Activated CD4-positive, alpha-beta T cell treated with anti-CD3 and anti-CD28 coated beads, Interleukin-2, amount 50 U/mL, for 1 hour (primary cell): ENCODE measurements at places on chromosomes 3 and 15.

- DNase-seq = no peak
Measured at GRCh38 chr15:41792000-41792637, 17.8 kb downstream of the MAPKBP1 start.

DNA sequence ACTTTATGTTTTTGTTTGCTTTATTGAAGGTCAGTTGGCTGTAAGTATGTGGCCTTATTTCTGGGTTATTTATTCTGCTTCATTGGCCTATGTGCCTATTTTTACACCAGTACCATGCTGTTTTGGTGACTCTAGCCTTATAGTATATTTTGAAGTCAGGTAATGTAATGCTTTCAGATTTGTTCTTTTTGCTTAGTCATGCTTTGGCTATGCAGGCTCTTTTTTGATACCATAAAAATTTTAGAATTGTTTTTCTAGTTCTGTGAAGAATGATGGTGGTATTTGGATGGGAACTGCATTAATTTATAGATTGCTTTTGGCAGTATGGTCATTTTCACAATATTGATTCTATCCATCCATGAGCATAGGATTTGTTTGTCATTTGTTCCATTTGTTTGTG lies 63.5 kb upstream of the TTC14 start:
- DNase-seq = no peak

- no peak for DNase-seq
Measured at GRCh38 chr3:45841420-45841756, 531 bp downstream of the LZTFL1 start.

DNA sequence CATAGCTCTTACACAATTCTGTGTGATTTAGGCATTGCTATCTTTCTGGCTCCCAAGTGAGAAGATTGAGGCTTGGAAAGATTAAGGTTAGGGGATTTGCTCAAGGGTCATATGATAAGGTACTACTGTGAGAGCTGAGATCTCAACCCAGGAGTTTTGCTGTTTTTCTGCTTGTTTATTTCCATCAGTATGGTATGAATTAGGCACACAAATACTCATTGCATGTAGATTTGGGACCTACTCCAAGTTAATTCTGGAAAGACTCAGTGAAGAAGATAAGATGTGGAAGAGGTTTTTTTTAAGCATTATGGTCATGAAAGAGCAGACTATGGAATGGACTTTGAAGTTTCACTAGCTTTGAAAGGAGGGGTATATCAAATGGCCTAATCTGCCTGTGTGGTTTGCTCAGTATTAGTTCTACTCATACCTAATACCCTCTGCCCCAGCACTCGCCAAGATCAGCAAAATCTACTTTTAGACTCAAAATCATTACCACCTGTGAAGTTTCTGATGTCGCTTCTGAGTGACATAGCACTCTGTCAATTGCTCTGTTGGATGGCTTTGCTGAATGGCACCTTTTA lies 12.5 kb downstream of the MBNL1 start:
- no peak for DNase-seq

GRCh38 chr3:58514405-58514804 lies 22.5 kb downstream of the KCTD6 start:
- no peak for DNase-seq

DNA sequence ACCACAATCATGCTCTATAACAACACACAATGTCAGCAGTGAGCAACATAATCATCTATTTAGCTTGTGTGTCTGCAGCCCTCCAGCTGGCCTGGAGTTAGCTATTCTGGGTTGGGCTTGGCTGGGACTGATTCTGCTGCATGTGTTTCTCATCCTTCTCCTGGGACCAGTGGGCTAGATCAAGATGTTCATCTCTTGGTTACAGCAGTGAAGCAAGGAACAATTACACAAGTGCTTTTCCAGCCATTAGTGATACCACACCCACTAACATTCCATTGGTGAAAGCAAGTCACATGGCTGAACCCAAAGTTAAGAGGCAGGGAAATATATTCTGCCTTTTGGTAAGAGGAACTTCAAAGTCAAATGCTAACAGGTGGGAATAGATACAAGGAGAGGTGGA lies 14.6 kb downstream of the NUDT16 start:
- DNase-seq = no peak

DNA sequence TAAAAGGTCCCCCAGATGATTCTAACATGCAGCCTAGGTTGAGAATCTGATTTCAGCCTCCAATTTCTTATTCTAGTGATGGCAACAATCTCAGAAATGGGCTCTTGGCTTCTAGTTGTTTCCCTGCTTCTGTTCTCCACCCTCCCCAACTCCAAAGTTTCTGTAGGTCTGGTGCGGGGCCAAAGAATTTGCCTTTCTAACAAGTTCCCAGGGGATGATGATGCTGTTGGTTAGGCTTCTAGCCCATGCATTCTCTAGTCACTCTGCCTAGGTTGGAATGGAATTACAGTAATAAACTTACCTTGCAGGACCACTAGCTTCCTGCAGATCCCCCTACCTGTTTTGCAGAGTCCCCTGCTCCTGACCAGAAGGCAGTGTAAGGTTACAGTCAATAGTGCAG lies 103.2 kb upstream of the PPP2R3A start:
- DNase-seq = no peak

DNA sequence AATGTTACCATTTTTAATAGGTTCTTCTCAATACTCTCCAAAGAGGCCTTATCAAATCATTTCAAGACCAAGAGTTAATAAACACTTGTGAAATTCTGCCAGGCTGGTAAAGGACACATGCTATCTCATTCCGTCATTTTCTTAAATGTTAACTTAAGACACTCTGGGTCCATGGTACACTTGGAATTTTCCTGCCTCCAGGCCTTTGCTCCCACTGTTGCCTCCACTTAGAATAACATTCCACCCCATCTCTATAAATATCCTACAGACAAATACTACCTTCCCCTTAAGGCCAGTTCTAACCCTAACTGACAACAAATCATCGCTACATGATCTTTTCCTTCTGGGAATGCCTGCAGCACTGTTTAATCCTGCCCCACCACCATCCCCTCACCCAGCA lies 24.1 kb downstream of the MAGI1 start:
- no peak for DNase-seq

DNA sequence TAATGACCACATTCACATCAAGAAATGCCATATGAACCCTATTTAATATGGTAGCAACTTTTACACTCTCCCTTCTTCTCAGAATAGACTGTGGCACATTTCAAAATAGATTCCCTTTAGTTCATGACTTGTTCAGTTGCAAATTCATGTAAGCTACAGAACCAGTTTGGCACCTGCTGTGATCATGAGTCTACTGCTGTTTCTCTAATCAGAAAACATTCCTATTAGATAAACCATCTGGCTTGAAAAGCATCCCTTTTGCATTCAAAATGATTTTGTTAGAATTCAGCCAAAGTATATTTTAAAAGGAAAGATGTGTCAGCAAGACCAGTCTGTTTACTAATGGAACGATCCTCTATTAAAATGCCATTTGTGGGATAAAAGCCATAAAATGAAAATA lies 304.4 kb downstream of the BCHE start:
- no peak for DNase-seq

DNA sequence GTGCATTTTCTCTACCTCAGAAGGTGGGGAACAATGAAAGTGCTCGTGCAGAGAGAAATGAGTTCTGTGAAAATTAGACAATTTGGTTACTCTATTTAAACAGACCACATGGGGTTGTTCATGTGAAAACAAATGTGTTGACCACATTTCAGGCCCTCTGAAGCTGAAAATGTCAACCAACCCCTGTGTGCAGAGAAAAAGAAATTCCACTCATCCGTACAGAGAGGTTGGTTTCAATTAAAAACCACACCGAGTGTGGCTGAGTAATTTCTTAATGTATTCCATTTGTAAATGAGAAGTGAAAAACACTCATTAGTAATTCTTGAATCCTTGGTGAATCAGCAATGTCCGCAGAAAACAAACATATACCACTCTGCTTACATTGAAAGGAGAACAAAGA lies 46.9 kb upstream of the SLC7A14 start:
- DNase-seq = no peak

GRCh38 chr3:148269816-148270215 lies 427.9 kb upstream of the AGTR1 start:
- no peak for DNase-seq

- DNase-seq = no peak
Measured at GRCh38 chr3:38020342-38020726, 9.1 kb downstream of the PLCD1 start.

DNA sequence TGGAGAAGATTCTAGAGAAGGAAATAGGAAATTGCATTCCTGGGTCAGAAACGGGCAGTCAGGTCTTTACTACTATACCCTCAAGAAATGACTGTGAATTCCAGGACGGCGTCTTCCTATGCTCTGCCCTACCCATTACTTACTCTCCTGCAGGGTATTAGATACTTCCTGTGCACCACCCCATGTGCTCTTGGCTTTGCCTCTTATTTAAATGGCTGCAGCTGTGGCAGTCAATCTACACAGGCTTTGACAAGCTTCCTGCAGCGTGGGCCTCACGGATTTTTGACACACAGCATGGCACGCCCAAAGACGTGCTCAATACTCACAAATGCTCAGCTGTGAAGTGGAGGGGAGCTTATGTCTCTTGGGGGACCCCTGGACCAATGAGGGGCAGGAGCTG lies 206.1 kb downstream of the SV2B start:
- DNase-seq = no peak

DNA sequence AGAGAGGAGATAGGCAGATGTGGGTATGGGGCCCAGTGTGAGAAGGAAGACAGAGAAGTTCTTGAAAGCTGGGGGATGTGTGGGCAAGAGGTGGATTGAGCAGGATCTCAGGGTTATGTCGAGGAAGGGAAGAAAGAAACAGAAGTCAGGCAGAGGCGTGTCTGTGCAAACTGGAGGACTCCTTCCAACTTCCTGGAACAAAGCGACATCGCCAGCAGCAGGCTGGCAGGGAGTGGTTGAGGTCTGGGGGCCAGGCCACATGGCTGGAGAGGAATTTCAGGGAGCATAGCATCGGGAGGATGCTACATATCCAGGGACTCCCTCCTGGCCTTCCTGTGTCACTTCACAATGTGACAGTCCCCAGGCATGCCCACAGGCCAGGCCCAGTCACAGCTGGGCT lies 42.9 kb upstream of the MYZAP start:
- DNase-seq = no peak

DNA sequence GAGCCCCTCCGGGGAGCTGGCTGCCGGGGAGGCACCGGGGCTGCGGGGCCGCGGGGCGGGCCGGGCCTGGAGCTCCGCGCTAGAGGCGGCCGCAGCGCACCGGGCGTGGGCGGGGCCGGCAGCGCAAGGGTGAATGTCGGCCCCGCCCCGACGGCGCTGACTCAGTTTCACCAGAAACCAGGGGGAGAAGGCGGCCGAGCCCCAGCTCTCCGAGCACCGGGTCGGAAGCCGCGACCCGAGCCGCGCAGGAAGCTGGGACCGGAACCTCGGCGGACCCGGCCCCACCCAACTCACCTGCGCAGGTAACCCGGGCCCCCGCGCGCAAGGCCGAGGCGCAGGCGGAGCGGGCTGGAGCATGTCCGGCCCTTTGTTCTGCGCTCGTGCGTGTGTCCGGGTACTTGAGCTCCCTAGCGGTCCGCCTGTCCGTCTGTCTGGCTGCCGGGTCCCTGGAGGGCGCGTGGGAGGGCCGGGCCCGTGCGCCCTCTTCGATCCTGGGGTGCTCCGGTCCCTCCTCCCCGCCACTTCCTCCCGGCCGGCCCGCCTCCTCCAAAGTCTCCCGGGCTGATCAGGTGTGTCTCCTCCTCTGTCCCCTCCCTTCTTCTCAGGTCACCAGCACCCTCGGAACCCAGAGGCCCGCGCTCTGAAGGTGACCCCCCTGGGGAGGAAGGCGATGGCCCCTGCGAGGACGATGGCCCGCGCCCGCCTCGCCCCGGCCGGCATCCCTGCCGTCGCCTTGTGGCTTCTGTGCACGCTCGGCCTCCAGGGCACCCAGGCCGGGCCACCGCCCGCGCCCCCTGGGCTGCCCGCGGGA lies at the start of gene SPINT1:
TSS of gene SPINT1 (plus strand) at position 164 of the 811 bp plus-strand sequence. CDS start at position 671, 507 bp downstream.
- DNase-seq = peak; percentile 33

DNA sequence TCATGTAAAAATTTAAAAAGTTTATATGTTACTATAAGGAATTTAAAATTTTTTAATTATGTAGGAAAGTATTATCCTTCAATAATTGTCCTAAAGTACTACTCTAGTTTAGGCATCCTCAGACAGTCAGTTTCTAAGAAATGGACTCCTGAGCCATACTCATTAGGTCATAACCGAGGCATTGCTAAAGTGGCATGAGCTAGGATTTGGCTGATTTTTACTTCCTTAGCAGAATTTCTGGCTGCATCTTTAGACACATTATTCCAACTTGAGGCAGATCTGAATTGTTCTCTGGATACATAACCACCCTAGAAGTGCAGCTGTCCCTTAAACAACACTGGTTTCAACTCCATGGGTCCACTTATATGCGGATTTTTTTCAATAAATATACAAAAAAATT lies 38.3 kb downstream of the IFT57 start:
- no peak for DNase-seq

GRCh38 chr3:50673931-50674330 lies 796 bp upstream of the DOCK3 start:
- no peak for DNase-seq

DNA sequence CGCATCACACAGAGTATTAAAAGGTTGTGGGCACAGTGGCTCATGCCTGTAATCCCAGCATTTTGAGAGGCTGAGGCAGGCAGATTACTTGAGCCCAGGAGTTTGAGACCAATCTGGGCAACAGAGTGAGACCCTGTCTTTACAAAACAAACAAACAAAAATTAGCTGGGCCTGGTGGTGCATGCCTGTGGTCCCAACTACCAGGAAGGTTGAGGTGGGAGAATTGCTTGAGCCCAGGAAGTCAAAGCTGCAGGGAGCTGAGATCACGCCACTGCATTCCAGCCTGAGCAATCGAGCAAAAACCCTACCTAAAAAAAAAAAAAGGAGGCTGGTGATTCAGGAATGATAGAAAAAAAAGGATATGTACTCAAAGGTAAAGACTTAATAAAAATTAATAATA lies 28.2 kb upstream of the ST6GAL1 start:
- DNase-seq = no peak

GRCh38 chr15:80562846-80563245 lies 132.3 kb upstream of the ABHD17C start:
- no peak for DNase-seq

GRCh38 chr3:58341376-58341775 lies 8.7 kb downstream of the PXK start:
- DNase-seq = no peak

- DNase-seq = no peak
Measured at GRCh38 chr3:189507856-189508255, 123.3 kb upstream of the TP63 start.

- no peak for DNase-seq
Measured at GRCh38 chr3:161014843-161015749, 90.1 kb downstream of the B3GALNT1 start.

DNA sequence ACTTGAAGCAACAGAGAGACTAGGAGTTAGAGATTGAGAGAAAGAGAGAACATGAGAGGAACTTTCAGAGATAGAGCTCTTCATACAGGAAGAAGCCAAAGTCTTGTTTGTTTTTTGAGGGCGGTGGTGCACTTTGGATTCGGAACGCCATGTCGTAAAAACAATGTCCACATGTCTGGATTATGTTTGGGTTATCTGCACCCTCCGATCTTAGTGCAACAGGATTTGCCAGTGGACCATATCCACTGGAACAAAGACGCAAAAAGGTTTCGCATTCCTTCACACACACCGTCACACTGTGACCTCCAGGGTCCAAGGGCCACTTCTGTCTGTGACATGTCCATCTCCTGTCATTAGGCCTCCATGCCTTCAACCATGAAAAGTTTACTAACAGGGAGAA lies 141.8 kb upstream of the ATP11B start:
- no peak for DNase-seq

GRCh38 chr3:141115789-141116541 lies 64.8 kb downstream of the SPSB4 start:
- no peak for DNase-seq
